CD4-positive, alpha-beta T cell treated with Interleukin-6 for 4 hours (primary cell): ENCODE measurements at places on chromosomes 11 and 22.

- no peak for DNase-seq
Measured at GRCh38 chr11:9527481-9528135, 45.9 kb upstream of the WEE1 start.

DNA sequence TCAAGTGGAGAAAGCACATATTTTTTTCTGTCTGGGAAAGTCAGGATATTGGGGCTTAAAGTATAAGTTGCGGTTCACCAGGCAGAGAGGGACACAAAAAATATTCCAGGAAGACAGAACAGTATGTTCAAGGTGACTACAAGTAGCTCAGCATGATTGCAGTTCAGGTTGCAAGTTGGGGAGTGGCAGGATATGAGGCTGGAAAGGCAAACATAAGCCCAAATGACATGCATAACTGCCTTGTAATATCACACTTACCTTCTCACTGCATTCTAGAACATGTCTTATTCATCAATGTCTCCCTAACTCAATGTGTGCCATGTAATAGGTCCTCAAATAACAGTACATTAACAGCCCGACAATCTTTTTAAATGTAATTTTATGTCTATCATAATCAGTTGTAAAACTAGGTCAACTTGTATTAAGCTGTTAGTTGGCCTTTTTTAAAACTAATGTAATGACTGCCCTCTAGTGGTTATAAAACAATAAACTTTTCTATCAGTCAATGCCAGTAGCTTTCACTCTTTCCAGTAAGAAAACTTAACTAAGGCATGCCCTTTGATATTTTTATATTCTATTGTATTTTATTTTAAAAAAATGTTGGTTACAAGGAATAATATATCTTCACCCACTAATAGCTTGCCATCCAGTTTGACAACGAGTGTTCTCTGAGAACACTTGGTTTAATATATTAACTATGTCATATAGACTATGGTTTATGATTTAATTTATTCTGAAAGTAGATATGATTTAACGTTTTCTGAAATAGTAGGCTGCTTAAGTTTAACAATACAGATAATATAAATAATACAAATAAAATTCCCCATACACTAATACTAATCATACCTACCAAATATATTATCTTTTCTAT is 39.4 kb upstream of the CFAP300 start:
- DNase-seq, result no peak

GRCh38 chr11:10568486-10568941 is at the start of gene LYVE1:
TSS of gene LYVE1 (minus strand) at chr11:10568665. CDS start at chr11:10568532, 133 bp downstream.
- DNase-seq, result no peak

DNA sequence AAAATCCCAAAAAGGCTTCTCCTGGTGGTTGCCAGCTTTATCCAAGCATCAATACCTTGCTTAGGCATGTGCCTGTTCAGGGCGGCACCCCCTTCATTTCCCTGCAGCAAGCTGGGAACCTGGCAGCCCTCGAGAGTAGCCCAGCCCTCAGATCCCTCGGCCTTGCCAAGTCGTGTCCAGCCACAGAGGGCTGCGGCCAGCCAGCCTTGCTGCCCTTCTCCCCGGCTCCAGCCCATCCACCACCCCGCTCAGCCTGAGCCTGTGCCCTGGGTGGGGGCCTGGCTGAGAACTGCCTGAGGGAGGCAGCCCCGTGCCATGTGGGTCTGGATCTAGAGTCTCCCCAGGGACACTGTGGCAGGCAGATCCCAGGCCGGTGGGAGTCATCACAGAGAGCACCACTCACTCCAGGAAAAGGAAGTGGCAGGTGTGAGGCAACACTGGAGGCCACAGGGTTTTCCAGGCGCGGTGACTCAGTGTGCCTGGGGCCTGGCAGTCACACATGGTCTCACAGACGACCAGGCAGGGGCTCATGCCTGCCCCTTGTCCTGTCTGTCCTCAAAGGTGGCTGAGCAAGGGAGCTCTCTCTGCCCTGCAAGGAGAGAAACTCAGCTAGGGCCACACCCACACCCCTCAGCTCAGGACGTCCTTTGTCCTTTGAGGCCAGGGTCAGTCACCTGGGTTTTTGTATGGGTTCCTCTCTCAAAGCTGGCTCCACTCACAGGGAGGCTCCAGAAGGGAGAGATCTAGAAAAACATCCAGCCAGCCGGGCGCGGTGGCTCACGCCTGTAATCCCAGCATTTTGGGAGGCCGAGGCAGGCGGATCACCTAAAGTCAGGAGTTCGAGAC is 12.2 kb upstream of the CDC42BPG start:
- peak; percentile 59 for DNase-seq

- no peak for DNase-seq
Measured at GRCh38 chr11:103988595-103988969, 47.9 kb upstream of the DDI1 start.

DNA sequence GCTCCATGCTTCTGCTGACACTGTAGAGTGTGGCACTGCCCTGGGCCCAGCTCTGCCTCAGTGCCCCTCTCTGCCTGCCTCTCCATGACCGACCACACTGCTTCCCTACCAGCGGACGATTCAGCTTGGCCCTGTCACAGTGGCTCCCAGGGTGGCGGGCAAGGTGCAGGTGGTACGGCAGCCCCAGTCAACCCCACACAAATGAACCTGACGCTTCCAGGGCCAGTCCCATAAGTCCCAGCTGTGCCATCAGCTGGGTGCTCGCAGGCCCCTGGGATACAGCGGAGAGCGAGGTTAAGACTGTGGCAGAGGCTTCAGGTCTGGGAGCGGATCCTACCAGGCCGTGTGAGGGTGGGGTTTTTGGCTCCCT is 134.8 kb downstream of the LDLRAD3 start:
- DNase-seq, result no peak

- no peak for DNase-seq
Measured at GRCh38 chr11:10301656-10302358, 3.1 kb upstream of the ADM start.

GRCh38 chr11:67641338-67642172 is 2.0 kb upstream of the TBX10 start:
- no peak for DNase-seq

- DNase-seq, result no peak
Measured at GRCh38 chr22:37811867-37812266, 4.1 kb downstream of the GCAT start.

DNA sequence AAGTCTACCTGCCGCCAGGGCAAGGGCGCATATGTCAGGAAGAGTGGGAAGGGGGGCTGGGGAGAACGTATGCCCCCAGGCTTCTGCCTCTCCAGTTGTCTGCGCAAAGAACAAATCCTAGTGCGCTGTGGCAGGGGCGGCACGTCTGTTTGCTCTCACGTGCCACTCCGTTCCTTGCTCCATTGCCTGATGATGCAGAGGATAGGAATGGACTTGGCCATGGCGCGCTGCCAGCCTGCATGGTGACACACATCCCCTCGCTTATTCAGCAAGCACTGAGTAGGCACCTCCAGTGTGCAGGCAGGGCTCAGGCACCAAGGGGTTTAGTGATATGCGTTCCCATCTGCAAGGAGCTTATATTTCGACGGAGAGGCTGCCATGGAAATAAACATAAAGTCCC is 45.4 kb upstream of the SLC22A12 start:
- DNase-seq, result no peak

GRCh38 chr22:38125751-38126201 is 15.3 kb upstream of the BAIAP2L2 start:
- no peak for DNase-seq

- peak; percentile 64 for DNase-seq
Measured at GRCh38 chr22:42313804-42314581, 43.5 kb upstream of the TCF20 start.
